ENCODE measurements at places on chromosomes 12 and 14.

DNA sequence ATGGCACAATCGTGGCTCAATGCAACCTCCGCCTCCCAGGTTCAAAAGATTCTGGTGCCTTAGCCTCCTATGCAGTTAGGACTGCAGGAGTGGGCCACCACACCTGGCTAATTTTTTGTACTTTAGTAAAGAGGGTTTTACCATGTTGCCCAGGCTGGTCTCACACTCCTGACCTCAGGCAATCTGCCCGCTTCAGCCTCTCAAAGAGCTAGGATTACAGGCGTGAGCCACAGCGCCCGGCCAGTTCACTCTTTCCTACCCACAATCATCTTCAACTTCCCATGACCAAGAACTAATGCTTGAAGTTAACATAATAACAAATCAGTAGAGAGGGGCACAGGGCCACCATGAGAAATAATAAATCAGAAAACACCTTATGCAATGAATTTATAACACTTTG, 82.4 kb downstream of the HECTD1 start:
- DNase-seq = no peak

GRCh38 chr14:101196051-101196712, 292.7 kb upstream of the RTL1 start:
- DNase-seq = peak; percentile 25

GRCh38 chr12:25504744-25505143, 48.3 kb downstream of the LMNTD1 start:
- DNase-seq = no peak

GRCh38 chr12:99151744-99152143, 495.8 kb upstream of the GARIN6 start:
- no peak for DNase-seq

DNA sequence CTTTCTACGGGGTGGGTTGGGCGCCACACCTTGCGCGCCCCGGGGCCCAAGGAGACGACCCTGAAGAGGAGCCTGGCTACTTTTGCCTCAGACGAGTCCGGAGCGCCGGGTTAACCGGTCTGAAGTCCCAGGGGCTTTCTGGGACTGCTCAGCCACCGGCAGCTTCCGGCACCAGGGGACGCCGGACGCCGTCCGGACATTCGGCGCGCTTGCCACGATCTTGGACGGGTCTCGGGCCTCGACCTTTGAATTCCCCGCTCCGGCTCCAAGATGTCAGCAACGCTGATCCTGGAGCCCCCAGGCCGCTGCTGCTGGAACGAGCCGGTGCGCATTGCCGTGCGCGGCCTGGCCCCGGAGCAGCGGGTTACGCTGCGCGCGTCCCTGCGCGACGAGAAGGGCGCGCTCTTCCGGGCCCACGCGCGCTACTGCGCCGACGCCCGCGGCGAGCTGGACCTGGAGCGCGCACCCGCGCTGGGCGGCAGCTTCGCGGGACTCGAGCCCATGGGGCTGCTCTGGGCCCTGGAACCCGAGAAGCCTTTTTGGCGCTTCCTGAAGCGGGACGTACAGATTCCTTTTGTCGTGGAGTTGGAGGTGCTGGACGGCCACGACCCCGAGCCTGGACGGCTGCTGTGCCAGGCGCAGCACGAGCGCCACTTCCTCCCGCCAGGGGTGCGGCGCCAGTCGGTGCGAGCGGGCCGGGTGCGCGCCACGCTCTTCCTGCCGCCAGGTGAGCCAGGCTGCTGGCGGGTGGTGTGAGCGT, at the start of gene ACOT4:
ACOT4 (plus strand) TSS at position 184 of the 760 bp plus-strand sequence; CDS start at position 271, 87 bp downstream.
- no peak for DNase-seq

- no peak for DNase-seq
These were observed 877.7 kb downstream of the SLC6A15 start for GRCh38 chr12:84034871-84035270.

DNA sequence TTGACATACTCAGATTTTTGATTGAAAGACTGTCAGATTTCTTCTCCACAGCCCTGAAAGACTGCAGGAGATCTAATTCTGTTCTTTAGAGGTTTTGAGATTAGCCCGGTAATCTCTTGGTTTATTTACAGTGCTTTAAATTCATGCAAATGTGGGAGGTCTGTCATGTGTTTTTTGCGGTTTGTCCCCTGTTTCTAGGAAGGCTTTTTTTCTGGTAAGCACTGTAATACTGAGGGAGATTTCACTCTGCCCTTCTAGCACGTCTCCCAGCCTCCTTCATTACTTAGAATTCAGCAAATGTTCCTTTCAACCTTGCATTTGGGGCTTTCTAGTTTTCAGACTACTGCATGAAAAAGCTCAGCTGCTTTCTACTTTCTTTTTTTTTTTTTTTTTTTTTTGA, 31.1 kb downstream of the GPHN start:
- peak; percentile 16 for DNase-seq

DNA sequence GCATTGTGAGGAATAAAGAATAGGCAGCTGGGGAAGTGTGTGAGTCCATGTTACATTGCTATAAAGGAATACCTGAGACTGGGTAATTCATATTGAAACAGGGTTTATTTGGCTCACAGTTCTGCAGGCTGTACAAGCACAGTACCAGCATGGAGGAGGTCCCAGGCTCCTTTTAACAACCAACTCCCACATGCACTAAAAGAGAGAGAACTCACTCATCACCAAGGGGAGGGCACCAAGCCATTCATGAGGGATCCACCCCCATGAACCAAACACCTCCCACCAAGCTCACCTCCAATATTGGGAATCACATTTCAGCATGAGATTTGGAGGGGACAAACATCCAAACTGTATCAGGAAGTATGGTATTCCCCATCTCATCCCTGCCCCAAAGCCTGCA, 11.9 kb upstream of the DHRS4 start:
- DNase-seq = no peak

GRCh38 chr14:102185360-102185759, 45.7 kb downstream of the WDR20 start:
- peak; percentile 11 for DNase-seq

- no peak for DNase-seq
These were observed 363.4 kb upstream of the GARIN6 start for GRCh38 chr12:99284161-99284560.

- DNase-seq = no peak
These were observed 51.5 kb downstream of the ST8SIA1 start for GRCh38 chr12:22283006-22283506.

- DNase-seq = no peak
These were observed 275.6 kb upstream of the PPFIA2 start for GRCh38 chr12:82034769-82035168.

GRCh38 chr12:57355734-57356133, 75.1 kb downstream of the R3HDM2 start:
- DNase-seq = no peak

DNA sequence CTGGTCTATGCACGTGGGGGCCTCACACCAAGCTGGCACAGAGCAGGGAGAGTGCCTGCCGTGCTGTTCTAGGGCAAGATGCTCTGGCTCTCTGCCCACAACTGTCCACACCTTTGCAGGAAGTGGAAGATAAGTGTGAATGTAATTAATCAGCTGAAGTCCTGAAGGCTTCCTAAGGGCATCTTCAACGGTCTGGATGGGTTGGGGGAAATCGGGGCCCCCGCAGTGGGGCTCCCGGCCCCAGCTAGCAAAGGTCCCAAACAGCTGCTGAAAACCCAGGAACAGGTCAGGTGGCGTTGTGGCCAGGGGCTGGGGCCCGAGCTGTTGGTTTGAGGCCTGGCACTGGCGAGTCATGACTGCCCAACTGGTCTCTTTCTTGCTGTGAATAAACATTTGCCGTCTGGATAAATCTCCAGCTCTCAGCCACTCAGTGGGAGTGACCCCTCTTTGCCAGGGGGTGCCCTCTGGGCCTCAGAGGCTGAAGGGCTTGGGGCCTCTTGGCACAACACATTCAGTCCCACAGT, 6.7 kb upstream of the SLC25A29 start:
- no peak for DNase-seq

Measured in D341Med (cell line).